ENCODE measurements at places on chromosomes 11 and 22. TPM values are rescaled to one million over a fixed set of nuclear protein-coding genes. Genes with fewer than 3 reads are reported as not detected.

GPR83 gene
- 2.8 TPM for total RNA-seq

- no peak for DNase-seq
Measured at GRCh38 chr11:105443623-105444022, 166.2 kb upstream of the GRIA4 start.

- DNase-seq, result no peak
Measured at GRCh38 chr11:120280600-120281051, 40.7 kb downstream of the POU2F3 start.

CDC42BPG gene
- total RNA-seq, result 36.0 TPM

GRCh38 chr22:20810645-20811044 lies 36.7 kb downstream of the SERPIND1 start:
- DNase-seq, result no peak

ABCC8 gene
- total RNA-seq, result not detected

- DNase-seq, result no peak
Measured at GRCh38 chr22:16834971-16835370, 9.8 kb upstream of the XKR3 start.

DNA sequence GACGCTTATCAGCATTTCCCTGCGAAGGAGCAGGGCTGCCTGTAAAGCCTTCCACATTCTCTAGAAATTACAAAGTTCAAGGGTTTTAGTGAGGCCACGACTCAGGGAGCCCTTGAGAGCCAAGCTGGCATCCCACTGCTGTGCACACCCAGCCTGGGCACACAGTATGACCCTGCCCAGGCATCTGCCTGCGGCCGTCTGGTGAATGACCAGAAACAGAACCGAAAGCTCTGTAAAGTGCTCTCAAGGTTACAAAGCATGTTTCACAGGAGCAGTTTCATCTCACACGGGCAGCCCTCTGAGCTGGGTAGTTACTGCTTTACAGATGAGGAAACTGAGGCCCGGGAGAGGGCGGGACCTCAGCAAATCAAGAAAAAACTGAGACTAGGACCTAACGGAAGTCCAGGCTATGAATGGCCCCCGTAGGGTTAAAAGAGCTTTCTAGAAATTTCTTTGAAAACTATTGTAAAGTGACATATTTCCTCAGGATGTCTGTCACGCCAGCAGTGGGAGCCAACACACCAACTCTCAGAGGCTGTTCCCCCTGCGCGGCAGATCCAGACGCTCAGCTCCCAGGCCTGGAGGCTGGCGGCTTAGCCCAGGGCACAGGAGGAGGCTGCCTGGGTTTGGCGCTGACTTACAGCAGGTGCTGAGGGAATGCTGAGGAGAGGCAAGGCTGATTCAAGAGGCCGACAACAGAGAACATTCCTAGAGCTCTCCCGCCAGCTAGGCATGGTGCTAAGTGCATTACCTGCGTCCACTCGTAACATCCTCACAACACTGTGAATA lies 7.7 kb upstream of the TCF20 start:
- peak; percentile 78 for DNase-seq

- DNase-seq, result peak; percentile 17
Measured at GRCh38 chr11:45736424-45736823, 68.5 kb upstream of the SLC35C1 start.

DNA sequence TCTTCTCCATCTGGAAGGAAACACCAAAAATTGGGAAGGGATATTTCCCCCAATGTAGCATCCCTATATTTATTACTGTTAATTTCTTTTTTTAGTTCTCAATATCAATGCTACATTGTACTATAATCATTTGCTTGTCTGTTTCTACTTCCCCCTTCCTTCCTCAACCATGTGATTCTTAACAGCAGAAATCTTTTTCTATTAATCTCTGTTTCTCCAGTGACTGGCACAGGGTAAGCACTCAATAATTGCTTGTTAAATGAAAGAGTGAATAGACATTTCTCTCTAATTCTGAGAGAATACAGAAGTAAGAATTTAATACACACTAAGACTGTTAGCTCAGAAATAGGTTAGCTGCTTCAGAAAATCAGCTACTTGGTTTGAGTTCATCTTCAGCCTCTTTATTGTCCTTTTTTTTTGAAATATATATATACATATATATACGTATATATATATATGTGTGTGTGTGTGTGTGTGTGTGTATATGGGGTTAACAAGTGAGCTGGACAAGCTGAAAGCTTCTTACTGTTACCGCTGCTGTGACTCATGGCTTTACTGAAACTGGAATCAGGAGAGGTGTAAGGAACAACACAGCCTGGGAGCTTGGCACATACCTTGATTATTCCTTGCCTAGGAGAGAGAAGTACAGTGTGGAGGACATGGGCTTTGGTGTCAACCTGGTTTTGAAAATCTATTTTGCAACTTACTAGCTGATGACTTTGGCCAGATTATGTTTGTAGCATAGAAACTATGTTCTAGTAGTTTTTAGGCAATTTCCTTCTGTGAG lies 26.2 kb upstream of the PDE3B start:
- no peak for DNase-seq

ME3 gene
- total RNA-seq, result 36.9 TPM

- no peak for DNase-seq
Measured at GRCh38 chr11:12606597-12606996, 67.6 kb upstream of the TEAD1 start.

OR51G2 gene
- not detected for total RNA-seq
